ENCODE measurements at places on chromosomes 2 and 18.
A peak's percentile ranks its signal among the peaks of the same experiment; 100 is the strongest.

GRCh38 chr18:40821596-40822243 is 1133.3 kb upstream of the PIK3C3 start:
- no peak for DNase-seq

- peak; percentile 25 for DNase-seq
Observed at GRCh38 chr18:12376034-12376753, 833 bp downstream of the AFG3L2 start.

GRCh38 chr2:95299961-95300360 is 2.8 kb downstream of the KCNIP3 start:
- DNase-seq: no peak

DNA sequence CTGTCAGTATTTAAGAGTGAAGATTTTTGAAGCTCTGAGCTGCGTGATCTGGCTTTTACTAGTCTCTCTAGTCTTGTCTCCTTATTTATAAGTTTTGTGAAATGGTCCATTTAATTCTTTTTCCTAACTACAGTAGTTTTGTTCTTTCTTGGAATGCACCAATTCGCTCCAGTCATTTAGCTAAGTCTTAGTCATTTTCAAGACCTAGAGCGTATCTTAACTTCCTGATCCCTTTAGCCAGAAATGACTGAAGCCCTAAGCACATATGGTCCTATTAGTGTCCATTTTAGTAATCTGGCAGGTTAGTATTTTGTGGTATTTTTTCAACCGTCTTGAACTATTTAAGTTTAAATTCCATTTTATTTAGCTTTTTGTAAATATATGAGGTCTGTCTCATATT is 3.6 kb downstream of the BIRC6 start:
- no peak for DNase-seq

Data from muscle of arm (tissue), 14 donors.